ENCODE measurements at places on chromosomes 4 and X. TPM values are rescaled to one million over a fixed set of nuclear protein-coding genes. Genes with fewer than 3 reads are reported as not detected.
A peak's percentile ranks its signal among the peaks of the same experiment; 100 is the strongest.

- DNase-seq: no peak
These were observed 32.4 kb downstream of the LRBA start for GRCh38 chr4:150982557-150983233.

GRCh38 chr4:81883530-81884450 lies 412.1 kb upstream of the RASGEF1B start:
- DNase-seq: no peak

The TRIM2 gene
- total RNA-seq: 11.0 TPM

- DNase-seq: peak; percentile 42
These were observed 67.5 kb upstream of the CLDN34 start for GRCh38 chrX:9899640-9900111.

DNA sequence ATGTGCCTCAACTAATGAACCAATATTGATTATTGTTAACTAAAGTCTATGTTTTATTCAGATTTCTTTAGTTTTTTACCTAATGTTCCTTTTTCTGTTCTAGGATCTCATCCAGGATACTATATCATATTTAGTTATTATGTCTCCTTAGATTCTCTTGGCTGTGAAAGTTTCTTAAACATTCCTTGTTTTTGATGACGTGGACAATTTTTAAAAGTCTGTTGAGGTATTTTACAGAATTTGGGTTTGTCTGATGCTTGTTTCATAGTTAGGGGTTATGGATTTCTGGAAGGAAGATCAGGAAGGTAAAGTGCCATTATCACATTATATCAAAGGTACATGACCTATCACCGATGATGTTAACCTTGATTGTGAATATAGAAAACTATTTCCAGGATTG lies 18.2 kb upstream of the MCTS1 start:
- no peak for DNase-seq

The PDGFC gene
- total RNA-seq: 107 TPM

- DNase-seq: peak; percentile 30
These were observed 498 bp downstream of the RBMX start for GRCh38 chrX:136880003-136880451.

DNA sequence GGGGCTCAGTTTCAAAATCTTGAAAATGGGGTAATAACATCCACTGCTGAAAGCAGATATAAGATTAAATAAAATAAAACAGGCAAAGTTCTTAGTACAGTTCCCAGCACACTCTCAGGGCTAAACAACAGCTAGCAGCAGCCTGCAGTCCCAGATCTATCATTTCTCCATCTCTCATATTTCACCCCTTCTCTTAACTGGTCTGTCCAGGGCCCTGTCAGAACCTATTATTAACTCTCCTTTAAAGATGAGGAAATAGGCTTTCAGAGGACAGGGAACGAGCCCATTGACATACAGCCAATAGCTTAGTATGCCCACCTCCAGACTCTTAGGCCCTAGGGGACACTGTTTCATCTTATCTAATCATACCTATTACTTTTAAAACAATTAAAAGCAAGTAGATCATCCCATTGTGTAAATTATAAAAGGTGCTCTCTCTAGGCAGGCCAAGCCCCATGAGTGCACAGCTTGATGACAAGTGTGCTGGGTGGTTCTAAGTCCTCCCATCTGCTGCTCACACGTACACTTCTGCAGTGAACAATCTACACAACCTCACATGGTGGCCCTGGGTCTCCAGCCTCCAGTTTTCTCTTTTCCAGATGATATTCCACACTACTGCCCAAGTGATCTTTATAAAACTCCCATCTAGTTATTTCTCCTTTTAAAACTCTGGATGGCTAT lies 119.0 kb downstream of the APBB2 start:
- no peak for DNase-seq

GRCh38 chr4:148059617-148060180 lies 327.8 kb downstream of the ARHGAP10 start:
- no peak for DNase-seq

The NAP1L3 gene
- total RNA-seq: 0.86 TPM

The CWH43 gene
- not detected for total RNA-seq

DNA sequence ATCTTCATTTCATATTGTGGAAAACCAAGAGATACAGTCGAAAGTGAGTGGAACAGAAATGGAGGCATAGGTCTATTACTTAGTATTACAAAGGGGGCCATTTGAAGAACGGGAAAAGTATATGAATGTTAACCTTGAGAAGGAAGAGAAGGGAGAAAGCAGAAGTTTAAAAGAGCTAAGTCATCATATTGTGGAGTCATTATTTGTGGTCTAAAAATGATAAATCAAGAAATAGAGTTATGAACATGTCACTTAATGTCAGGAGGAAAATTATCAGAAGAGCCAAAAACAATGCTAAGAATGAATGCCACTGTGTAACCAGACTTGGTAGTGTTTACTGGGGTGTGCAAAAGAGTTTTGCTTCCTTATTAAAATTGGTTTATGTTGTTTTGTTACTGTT lies 589.5 kb upstream of the LCORL start:
- DNase-seq: no peak

DNA sequence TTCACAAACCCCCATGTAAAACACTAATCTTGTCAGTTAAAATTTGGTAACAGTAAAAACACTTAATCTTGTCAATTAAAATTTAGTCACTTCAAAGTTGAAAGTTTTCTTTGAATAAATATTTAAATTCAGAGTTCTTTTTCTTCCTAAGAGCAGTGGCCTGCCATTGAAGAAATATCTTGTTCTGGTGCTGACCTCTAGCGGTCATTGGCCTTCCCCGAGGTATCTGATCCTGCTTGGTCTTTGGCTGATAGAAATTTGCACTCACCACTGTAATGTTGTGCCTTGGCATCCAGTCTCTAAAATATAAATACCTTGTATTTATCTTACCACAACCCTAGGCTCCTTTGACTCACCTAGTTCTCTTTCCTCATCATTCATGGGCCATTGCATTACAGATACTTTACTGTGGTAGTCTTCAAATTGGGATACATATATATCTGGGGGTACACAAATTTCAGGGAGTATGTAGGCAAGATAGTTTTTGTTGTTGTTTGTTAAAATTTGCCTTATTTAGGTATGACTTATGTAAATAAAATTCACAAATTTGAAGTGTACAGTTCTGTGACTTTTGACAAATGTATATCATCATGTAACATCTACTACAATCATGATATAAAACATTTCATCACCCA lies 6.7 kb upstream of the ART3 start:
- peak; percentile 62 for DNase-seq

DNA sequence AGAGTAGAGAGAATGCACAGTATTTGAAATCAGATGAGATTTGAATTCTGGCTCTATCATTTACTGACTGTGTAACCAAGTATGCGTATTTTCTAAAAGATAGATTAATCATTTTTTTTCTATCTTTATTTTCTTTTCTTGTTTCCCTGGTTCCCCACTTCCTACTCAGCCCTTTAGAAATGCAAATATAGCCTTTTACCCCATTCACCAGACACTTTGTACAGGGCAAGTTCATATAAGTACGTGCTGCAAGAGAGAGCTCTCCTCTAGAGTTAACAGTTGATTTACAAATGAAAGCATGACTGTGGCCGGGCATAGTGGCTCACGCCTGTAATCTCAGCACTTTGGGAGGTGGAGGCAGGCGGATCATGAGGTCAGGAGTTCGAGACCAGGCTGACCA lies 17.8 kb upstream of the TDO2 start:
- no peak for DNase-seq

DNA sequence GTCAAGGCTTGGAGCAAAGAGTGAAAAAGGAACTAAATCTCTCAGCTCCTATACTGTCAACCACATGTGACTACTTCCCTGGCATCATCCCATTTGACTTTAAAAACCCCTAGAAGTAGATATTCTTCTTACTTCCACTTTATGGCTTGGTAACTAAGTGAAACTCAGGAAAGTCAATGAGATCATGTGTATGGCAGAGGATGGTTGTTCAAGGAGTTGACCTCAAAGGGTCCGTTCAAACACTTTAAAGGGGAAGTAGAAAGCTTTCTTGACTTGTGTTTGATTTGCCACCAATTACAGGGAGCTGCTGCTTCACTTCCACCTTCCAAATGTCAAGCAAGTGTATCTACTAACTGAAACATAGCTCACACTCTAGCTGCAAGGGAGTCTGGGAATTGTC lies 187.2 kb downstream of the RAB28 start:
- DNase-seq: no peak

DNA sequence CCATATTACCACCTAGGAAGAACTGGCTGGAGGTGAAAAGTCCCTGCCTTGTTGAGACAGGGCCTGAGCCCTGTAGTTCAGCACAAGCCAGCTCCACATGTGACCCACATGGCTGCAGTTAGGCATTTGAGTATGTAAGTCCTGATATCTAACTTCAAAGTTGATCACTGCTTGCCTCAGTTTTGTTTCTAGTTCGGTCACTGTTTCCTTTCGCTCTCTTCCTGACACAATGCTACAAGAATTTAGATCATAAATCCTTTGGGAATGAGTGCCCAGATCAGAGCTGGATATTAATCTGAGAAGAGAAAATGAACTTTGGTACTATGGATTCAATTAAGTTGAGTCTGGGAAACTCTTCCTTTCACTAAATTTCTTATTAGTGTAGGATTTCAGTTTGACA lies 48.4 kb downstream of the AKAP4 start:
- DNase-seq: no peak

DNA sequence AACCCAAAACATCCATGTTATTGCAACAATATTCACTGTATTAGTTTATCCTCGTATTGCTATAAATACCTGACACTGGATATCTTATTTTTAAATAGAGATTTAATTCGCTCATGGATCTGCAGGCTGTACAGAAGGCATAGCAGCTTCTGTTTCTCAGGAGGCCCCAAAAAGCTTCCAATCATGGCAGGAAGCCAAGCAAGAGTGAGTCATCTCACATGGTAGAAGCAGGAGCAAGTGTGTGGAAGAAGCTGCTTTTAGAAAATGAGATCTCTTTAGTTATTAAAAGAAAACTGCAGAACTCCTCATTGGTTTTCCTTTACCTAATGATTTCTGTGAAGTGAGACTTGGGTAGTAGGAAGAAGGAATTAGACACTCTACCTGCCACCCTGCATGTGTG lies 16.4 kb downstream of the ZNF732 start:
- DNase-seq: no peak

The SLC16A2 gene
- total RNA-seq: 12.8 TPM

The UGT2B7 gene
- 0.57 TPM for total RNA-seq

DNA sequence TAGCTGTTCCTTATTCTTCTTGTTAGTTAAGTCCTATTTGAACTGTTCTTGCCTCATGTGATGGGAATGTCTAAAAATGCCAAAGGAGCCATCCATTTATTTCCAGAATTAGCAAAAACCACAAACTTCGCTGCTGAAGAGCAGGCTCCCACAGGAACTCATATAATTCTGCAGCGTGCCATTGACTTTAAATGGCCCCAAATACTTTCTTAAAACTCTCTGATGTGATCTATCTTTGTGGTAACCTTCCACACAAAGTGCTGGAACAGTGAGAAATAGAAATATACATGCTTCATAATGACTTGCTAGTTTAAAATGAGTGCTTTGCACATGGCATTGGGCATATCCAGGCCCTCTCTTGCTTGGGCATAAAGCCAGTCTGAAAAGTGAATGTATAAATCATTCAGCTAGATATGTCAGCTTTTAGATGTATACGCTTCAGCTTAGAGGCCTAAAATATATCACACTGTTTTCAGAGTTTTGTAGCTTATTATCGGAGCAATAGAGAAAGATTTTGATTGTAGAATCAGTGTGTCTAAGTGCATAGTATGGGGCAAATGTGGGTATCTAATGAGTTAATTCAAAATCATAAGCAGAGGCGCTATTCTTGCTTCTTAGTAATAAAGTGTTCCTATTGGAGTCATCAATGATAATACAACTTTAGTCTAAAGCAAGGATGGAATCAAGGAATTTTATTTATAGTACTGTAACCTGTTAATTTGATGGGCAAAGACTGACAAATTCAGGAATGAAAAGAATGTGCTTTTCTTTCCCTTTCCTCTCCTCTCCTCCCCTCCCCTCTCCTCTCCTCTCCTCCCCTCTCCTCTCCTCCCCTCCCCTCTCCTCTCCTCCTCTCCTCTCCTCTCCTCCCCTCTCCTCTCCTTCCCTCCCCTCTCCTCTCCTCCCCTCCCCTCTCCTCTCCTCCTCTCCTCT lies 392.2 kb upstream of the ZFP42 start:
- peak; percentile 63 for DNase-seq

GRCh38 chr4:20616313-20616712 lies 83.9 kb upstream of the PACRGL start:
- no peak for DNase-seq

DNA sequence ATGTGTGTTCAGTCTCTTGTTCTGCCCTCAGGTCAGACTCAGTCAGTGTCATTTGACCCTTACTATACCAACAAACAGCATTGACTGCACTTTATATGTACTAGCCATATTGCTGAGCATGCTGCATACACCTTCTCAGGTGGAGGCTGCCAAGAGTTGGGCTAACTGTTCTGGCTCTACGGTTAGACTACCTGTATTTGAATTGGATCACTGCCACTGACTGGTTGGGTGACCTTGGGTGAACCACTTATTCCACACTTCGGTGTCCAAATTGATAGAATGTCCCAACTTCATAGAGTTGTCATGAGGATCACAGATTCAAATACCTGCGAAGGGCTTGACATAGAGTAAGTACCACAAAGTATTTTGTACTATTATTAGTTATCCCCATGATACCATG lies 91.2 kb upstream of the GPR50 start:
- no peak for DNase-seq

DNA sequence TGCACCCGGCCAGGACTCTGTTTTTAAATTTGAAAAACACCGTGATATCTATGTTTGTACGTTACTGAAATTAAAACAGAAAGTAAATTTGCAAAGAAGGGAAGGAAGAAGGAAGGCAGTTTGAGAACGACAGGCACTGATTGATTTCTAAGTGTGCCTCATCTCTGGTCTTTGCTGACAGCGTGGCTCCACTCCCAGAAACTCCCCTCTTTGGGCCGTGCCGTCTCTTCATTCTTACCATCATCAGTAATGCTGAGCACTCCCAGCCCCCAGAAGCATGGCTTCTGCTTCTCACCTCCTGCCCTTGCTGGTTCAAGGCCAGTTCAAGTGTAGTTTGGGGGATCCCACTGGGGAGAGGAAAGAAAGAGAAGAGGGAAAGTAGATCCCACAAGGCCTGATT lies 85.3 kb downstream of the TENM3 start:
- DNase-seq: no peak

DNA sequence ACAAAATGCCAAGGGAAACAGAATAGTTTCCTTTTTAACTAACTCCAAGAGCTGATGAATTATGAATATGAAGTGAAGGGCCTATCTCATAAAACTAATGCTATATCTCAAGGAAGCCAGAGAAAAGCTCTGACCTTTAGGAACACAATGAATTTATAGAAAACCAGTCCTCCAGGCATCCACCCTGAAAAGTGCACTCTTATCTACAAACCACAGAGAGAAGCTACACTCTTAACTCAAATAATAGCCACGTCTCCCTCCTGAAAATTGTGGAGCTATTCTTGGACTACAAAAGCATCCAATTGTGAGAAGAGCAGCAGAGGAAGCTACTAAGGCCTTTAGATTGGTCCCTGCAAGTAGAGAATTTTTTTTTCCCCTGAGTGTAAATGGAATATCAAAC lies 253.9 kb downstream of the IL15 start:
- no peak for DNase-seq

DNA sequence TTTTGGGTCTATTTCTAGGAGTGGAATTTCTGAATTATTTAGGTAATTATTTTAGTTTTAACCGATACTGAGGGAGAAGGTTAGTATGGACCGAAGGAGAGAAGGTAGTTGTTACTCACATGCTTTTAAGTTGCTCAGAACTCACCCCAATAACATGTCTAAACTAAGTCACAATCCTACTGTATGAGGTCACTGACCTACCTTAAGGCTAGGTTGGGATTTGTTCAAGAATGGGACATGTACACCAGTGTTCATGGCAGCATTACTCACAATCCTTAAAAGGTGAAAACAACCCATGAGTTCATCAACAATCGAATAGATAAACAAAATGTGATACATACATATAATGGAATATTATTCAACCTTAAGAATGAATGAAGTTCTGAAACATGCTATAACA lies 90.5 kb downstream of the MSN start:
- no peak for DNase-seq

The IL13RA2 gene
- total RNA-seq: not detected
